GM18507 (cell line): ENCODE measurements at places on chromosomes 13 and 19.
A peak's percentile ranks its signal among the peaks of the same experiment; 100 is the strongest.

GRCh38 chr13:26887594-26887993 is 127.0 kb upstream of the GPR12 start:
- DNase-seq, result no peak

- no peak for DNase-seq
These were observed 41.6 kb downstream of the ARHGAP35 start for GRCh38 chr19:46902402-46902766.

DNA sequence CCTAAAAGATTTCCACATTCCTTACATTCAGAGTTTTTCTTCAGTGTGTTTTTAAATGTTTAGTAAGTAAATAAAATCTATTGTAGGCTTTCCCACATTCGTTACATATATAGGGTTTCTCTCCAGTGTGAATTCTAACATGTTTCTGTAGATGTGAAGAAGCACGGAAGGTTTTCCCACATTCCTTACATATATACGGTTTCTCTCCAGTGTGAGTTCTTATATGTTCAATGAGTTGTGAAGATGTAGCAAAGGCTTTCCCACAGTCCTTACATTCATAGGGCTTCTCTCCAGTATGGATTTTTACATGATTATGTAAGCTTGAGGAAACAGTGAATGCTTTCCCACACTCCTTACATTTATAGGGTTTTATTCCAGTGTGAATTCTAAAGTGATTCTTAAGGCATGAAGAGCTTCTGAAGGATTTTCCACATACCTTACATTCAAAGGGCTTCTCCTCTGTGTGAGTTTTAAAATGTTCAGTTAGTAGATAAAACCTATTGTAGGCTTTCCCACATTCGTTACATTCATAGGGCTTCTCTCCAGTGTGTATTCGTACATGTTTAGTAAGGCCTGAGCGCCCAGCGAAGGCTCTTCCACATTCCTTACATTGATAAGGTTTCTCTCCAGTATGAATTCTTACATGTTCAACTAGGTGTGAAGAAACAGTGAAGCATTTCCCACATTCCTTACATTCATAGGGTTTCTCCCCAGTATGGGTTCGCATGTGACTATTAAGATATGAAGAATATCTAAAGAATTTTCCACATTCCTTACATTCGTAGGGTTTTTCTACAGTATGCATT is 18.2 kb downstream of the ZNF121 start:
- no peak for DNase-seq

- no peak for DNase-seq
These were observed 34.4 kb downstream of the PEPD start for GRCh38 chr19:33486936-33487811.

- DNase-seq, result no peak
These were observed 298.3 kb downstream of the DIAPH3 start for GRCh38 chr13:59865398-59865797.

GRCh38 chr19:14347999-14348889 is 33.0 kb upstream of the ADGRE5 start:
- peak; percentile 69 for DNase-seq

DNA sequence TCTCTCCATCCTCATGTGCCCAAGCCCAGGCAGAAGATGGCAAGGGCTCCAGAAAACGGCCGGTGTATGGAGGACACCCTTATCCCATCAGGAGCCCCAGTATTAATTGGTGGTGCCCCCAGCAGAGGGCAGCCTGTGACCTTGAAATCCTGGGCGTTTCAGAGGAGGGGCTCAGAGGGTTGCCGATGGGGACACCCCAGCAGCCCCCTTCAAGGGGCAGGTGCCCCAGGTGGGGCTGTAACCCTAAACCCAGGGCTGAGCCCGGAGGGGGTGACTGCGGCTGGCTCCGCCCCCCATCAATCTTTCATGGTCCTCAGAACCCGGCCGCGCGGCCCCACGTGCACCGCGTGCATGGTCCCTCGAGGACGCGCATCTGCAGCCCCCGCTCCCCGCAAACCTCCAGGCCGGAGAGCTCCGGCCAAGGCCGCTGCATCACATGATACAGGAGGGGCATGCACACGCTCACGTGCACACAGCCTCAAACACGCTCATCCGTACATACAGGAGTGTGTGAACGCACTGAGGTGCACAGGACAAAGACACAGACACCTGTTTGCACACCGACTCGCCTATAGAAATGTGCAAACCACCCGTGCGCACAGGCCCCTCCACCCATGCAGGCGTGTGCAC is 949 bp downstream of the RAB3A start:
- DNase-seq, result no peak

DNA sequence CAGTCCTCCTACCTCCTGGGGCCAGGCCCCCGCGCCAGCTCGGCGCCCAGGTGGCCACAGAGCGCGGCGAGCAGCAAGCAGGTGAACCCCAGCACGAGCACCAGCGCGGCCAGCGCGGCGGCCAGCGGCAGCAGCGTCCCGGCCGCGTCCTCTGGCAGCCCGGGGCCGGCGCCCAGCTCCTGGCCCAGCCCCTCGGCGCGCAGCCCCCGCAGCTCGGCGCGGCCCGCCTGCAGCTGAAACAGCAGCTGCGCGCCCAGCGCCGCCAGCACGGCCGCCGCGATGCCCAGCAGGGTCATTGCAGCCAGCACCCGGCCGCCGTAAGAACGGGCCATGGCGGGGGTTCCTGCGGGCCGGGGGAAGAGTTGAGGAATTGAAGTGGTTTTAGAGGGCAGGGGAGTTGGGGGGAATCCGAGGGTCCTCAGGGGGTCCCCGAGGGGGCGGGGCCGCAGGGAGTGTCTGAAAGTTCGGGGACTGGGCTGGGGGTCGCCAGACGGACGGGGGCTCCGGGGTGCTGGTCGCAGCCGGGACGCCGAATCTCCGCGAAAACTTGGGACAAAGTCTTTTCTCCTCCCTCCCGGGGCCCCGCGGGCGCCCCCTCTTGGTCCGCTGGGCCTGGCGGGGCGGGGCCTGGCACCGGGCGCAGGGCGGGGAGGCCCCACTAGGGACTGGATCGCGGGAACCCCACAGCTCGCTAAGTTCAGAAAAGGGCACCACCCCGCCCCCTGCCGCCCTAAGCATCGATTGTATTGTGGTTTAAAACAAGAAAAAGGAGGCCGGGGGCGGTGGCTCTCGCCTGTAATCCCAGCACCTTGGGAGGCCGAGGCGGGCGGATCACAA is at the start of gene TMEM221:
TSS of gene TMEM221 (minus strand) at position 538 of the 837 bp plus-strand sequence. CDS start at position 332, 206 bp downstream.
- DNase-seq, result no peak
